Cerebellum (tissue), 4 donors: ENCODE measurements at places on chromosomes 7 and 10. TPM values are rescaled to one million over a fixed set of nuclear protein-coding genes. Genes with fewer than 3 reads are reported as not detected.

DNA sequence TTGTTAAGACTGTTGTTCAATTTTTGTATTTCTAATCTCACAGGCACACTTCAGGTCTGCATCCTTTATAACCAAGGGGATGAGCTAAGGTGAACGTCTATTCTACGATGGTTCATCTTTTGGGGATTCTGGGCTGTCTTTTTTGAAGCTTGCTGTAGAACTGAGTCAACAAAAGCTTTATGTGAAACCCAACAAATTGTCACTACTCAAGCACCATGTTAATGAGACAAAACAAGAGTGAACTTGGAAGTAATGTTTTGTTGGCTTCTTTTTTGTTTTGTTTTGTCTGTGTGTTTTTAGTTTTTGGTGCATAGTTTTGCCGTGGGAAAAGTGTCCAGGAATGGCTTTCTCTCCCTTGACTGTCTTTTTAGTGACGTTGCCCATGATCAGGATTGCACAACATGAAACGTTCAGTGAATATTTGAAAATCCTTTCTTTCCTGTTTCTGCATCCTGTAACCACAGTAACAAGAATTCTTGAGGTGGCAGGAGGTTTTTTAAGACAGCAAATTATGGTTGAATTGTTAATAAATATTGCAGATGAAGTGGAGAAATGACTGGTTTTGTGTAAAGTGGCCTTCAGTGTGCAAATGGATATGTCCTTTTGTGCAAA lies 65.6 kb downstream of the WIPF3 start:
- no peak for DNase-seq

- no peak for DNase-seq
These were observed 380.5 kb upstream of the NFE2L3 start for GRCh38 chr7:25771491-25771890.

DNA sequence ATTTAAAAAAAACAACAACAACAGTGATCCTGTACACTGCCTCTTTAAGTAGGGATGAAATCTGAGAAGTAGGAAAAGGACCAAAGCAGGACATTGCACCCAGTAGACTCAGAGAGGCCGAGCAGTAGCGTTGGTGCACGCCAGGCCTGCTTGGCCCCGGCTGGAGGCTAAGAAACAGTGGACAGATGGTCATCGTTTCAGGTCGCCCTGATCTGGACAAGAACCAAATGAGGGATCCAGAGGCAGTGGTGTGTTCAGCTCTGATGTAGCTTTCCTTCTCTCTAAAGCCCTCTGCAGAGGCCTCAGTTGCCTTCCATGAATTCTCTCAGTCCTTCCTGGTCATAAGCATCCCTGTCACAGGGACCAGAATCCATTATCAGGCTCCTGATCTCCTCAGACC lies 142.2 kb upstream of the CDCA7L start:
- DNase-seq, result peak; percentile 46

- no peak for DNase-seq
These were observed 12.8 kb upstream of the TCTN3 start for GRCh38 chr10:95706573-95706972.

DNA sequence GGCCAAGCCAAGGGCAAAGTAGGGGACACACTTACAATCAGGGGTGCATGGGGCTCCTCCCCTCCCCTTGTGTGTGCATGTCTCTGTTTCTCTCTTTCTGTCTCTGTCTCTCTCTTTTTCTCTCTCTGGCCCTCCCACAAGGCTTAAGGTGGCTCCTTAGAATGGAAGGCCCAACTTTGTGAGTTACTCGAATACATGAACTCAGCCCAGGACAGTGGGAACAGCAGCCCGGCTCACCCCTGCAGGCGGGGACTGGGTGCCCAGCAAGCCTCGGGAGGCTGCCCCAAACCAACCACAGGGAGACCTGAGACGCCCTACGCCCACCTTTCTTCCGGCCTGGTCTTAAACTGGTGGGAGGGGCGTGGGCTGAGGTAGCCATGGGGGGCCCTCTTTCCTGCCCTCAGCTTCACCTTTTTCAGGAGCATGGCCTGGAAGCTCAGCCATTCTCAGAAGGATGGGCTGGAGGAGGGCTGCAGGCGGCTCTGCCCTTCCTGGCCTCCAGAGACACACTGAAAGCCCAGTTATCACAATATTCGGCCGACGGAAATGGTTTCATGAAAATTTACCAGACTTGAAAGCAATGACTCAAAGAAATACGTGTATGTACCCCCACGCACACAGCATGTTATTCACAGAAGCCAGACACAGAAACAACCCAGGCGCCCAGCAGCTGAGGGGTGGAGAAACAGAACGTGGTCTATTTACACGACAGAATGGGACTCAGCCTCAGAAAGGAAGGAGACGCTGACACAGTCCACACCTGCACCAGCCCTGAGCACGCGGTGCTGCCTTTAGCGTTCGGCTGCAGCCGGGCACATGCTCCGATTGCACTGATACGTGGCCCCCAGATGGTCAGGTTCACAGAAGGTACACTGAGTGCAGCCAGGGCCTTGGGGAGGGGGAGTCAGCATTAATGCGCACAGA lies 229.5 kb downstream of the PTPRN2 start:
- DNase-seq, result no peak

- DNase-seq, result peak; percentile 24
These were observed 23.7 kb upstream of the TIAL1 start for GRCh38 chr10:119620241-119621077.

Gene HOXA4
- not detected for total RNA-seq

Gene CYP26C1
- 9.5 TPM for total RNA-seq

Gene GHRHR
- total RNA-seq, result 4.3 TPM

DNA sequence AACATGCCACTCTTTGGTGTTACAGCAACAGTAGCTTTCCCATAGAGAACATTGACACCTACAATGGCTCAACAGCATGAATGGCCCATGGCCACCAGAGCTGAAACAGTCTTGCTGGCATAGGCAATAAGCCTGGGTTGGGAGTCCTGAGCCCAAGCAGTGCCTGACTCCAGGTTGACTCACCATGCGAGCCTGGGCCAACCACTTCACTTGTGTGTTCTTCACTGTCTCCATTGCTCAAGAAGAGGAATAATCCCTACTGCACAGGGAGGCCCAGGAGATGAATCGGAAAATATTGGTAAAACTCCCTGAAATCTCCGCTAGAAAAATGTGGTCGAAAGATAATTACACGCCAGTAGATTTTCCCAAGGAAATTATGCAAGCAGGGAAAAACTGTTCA lies 89.2 kb upstream of the INHBA start:
- no peak for DNase-seq

DNA sequence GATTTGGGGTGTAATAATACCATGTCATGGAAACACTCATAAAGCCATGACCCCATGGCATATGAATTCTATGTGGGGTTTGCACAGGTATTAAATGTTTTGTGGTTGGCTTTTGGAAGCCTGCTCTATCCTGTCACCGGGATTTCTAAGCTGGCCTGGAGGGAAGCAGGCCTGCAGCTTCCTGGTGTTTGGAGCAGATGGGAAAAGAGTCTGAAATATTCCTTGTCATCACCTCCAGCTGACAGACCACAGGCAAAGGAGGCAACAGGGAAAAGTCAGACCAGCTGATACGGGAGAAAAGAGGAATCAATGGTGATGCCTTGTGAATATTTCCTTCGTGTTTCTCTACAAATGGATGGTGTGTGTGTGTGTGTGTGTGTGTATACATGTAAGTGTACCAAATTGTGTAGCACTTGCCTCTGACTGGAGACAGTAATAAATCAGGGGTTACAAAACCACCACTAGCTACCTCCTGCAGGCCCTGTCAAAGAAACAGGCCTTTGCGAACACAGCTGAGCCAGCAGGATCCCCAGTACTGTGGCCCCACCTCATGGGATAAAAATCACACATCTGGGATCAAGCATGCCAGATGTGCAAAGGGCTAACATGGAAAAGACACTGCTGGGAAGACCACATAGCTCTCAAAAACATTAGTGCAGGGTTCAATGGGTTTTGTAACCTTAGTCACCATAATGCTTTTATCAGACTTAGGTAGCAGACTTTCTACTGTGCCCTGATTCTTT lies 120.8 kb upstream of the HPS1 start:
- DNase-seq, result no peak
